ENCODE measurements at places on chromosomes 4 and X.

DNA sequence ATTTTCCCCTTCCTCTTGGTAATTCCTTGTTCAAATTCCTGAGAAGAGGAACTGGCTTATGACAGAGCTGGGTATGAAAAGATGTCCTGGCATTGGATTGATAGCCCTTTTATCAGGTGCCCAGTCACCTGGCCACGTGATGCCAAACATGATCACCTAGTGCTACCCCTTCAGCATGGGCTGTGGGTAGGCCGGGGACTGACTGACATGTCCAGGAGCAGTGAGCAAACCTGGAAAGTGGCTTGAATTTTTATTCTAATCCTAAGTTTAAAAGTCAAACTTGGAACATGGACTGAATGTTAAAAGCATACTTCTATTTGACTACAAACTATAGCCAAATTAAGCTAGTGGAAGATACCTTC lies 99.7 kb upstream of the CXCL13 start:
- no peak for DNase-seq

- DNase-seq, result no peak
These were observed 706.4 kb downstream of the SMARCA1 start for GRCh38 chrX:128816919-128817318.

DNA sequence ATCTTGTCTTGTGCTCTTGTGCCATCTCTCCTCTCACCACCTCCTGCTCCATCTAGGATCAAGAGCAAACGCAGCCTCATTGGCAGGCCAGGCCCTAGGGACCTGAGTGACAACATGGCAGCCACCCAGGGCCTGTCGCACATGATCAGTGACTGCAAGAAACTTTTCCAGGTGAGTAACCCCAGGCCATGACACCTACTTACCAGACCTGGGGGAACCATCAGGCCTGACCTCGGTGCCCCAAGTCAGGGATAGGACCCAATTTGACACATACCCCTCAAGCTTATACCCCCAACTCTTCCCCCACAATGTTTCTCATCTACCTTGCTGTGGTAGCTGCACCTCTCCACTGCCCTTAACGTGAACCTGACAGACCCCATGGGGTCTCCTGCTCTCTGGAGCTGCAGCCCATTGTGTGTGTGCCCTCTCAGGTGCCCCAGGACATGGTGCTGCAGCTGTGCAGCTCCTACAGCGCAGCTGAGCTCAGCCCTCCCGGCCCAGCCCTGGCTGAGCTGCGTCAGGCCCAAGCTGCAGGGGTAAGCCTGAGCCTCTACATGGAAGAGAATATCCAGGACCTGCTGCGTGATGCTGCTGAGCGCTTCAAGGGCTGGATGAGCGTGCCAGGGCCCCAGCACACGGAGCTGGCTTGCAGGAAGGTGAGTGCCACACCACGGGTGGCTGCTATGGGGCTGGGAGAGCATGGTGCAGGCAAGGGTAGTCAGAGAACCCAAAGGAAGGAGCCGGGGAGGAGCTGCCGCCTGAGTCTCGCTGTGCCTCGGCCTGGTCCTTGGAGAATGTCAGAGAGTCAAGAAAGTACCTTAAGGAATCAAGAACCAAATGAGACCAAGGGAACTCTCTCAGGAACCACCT lies 74.8 kb downstream of the STARD8 start:
- DNase-seq, result no peak

GRCh38 chr4:37873386-37873785 lies 17.5 kb upstream of the TBC1D1 start:
- DNase-seq, result no peak

- DNase-seq, result no peak
These were observed 31.8 kb downstream of the USP11 start for GRCh38 chrX:47264483-47265173.

All from C1 segment of cervical spinal cord (tissue), 14 donors.